CD8-positive, alpha-beta T cell (primary cell): ENCODE measurements at places on chromosomes 16 and 17.

DNA sequence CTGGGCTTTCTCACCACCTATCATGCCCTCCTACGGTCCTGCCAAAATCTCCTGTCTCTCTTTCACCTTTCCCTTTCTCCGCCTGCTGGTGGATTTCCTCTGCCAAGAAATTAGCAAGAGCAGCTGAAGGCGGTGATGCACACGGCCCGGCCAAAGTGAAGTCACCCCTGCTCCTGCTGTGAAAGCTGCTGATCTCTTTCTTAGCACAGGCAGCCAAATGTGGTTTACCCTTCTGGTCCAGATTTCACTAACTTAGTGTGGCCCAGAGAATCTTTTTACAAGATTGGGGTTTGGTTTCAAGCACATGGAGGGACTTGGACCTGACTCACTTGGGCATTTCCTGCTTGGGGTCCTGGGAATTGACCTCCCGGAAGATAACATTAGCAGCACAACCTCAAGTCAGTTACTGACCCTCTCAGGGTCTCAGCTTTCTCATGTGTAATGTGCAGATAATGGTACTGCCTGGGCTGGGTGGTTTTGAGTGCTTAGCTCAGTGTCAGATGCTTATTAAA, 155.7 kb downstream of the SOCS1 start:
- DNase-seq: no peak

- DNase-seq: no peak
Measured at GRCh38 chr17:64218066-64218465, 45.0 kb downstream of the TEX2 start.

DNA sequence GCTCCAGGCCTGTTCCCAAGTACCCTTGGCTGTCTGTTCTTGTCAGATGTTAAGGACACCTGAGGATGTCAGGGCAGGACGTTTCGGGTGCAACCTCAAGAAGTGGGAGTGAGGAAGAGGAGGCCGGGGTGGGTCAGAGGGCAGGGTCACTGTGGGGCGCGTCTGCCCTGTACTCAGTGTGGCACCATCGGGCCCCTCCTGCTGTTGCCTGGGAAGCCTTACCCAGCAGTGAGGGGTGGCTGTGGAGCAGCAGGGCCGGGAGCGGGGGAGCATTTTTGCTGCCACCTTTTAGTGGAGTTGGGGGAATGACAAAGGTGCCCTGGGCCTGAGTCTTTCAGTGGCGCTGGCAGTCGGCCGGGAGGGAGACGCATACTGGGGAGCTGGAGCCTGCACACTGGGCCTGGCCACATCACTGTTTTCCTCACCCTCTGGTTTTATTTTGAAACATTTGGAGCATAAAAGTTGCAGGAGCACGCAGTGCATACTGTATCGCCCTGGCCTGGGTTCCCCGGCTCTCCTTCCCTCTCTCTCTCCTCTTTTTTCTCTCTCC, 11.1 kb upstream of the FLYWCH1 start:
- no peak for DNase-seq

DNA sequence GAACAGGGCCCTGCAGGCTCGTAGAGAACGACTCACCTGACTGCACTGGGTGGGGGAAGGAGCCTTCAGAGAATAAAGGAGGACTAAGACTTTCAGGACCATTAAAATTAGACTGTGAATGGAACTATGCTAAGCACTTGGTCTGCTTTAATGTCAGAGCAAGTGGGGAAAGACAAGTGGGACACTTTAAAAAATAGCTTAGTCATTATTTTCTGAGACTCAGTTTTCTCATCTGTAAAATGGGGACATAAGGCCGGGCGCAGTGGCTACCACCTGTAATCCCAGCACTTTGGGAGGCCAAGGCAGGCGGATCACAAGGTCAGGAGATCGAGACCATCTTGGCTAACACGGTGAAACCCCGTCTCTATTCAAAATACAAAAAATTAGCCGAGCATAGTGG, 19.3 kb upstream of the BCO1 start:
- DNase-seq: no peak

GRCh38 chr17:1008008-1008761, 11.3 kb downstream of the TIMM22 start:
- no peak for DNase-seq

DNA sequence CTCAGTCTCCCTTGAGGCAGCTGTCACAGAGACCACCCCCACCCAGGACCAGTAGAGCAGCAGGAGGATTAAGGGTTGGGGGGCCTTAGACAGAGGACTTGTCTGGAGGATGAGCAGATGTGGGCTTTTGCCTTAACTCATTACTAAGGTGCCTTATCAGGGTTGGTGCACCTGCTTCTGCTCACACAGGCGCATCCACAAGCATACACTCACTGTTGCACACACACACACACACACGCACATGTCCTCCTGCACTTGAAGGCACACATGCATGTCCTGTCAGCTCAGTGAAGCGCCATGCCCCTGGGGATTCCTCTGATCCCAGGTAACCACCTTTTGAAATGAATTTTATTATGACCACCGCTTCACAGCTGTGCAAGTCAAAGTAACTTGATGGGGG, 1.2 kb downstream of the GFAP start:
- DNase-seq: no peak

DNA sequence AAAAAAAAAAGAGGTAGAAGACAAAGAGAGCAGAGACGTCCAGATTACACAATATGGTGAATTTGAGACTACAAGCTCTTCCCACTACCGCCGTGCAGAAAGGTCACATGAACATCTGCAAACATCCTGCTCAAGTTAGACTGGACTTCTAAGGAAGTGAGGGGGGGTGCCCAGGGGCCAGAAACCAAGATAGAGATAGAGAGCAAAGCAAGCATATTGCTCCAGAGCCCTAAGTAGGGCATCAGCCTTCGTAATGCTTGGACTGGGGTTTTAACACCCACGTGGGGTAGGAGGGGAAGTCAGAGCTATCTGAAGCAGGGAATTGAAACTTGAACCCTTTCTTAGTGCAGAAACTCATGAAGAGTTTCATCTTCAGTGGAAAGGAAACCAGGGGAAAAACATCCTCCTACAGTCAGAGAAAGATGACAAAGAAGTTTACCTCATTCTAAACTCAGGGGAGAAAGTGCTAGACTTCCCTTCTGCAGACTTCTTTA, 8.7 kb downstream of the CLEC19A start:
- DNase-seq: no peak

DNA sequence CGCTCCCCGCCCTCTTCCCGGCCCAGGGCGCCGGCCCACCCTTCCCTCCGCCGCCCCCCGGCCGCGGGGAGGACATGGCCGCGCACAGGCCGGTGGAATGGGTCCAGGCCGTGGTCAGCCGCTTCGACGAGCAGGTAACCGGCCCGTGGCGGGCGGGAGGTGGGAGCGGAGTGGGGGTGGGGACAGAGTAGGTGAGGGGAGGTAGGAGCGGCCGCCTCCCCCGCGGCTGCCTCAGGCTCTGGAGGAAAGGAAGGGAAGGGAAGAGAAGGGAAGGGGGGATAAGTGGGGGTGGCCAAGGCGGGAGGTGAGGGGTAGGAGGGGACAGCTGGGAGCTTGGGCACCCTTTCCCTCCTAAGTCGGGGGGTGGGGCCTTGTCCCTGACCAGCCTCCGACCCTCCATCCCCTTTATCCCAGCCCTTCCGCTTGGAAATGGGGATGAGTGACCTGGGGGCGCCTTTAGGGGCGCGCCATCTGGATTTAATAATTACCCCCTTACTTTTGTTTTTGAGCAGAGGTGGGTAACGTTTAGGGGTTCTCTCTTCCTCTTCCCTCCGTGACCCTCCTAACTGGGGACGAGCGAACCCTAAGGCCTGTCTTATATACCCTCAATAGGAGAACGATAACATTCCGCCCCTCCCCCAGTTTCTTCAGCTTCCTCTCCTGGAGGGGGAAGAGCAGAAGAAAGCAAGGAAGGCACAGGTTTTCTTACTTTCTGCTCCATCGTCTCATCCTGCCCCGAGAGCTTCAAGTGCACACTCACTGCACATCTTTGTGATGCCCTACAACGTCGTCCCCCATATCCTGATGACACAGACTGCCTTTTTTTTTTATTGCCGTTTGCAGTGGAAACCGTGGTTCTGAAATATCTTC, 694 bp downstream of the NF1 start:
- no peak for DNase-seq

GRCh38 chr17:17703140-17703919, 22.1 kb downstream of the RAI1 start:
- DNase-seq: no peak

DNA sequence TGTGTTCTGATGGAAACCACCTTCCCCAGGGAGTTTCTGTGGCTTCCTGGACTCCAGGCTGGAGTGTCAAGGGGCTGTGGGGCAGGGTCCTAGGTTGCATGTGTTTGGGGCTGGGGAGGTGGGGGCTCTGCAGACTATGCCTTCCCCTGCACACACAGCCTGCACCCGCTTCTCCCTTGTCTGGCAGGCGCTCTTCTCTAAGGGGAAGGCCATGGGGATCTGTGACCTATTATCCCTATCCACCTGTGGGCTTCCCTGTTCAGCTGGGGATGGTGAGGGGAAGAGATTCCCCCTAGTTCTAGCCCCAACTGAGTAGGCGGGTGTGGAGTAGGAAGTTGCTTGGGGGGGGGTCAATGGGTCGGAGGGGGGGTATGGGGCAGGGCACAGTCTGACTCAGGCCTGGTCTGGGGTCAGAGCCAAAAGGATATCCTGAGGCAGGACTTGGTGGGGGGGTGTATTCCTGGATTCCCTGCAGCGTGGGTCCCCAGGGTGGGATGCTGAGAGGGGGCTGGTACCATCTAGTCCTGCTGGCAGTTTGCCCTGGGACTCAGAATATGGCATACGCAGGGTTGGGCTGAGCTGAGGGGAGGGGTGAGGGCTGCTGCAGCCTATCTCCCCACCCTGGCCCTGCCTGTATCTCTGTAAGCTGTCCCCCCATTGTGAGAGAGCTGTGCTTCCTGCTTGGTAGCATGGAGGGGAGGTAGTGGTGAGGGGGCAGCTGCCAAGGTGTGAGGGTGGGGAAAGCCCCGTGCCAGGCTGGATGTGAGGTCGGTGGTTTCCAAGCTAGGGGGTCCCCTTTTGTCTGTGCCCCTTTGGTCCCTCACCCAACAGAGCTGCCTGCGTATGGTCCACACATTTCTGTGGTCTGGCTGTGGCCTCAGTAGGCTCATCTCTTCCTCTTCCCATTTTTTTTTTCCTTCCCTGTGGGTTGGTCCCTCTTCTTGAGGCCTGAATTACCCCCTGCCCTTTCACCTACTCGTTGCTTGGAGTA, 14.7 kb downstream of the RARA start:
- DNase-seq: peak; percentile 92

DNA sequence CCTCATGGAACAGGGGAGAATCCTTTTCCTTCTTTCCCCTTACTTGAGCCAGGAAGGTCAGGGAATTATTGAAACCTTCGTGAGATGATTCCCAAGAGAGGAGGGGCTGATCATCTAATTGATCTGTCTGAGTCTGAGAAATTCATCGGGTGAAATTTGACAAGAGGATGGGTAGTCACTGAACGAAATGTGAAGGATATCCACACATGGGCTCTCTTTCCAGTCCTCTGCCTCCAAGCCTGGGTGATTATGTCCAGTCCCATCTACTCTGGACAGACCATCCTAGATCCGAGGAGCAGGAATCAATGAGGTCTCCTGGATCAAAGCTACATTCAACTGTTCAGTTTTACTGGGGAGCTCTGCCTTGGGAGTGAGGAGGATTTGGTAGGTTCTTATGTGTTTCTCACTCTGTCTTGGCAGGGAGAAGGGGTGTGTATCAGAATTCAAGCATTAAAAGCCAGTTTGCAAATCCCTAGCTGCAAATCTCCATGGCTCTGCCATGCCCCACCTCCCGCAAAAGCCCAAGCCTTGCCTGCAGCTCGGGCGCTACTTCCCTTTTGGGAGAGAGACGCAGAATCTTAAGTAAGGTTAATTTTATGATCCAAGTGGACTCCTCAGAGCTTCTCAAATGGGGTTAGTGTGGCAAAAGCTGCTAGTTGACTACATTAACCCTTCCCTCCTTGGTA, 47.1 kb upstream of the TEKT3 start:
- DNase-seq: no peak

DNA sequence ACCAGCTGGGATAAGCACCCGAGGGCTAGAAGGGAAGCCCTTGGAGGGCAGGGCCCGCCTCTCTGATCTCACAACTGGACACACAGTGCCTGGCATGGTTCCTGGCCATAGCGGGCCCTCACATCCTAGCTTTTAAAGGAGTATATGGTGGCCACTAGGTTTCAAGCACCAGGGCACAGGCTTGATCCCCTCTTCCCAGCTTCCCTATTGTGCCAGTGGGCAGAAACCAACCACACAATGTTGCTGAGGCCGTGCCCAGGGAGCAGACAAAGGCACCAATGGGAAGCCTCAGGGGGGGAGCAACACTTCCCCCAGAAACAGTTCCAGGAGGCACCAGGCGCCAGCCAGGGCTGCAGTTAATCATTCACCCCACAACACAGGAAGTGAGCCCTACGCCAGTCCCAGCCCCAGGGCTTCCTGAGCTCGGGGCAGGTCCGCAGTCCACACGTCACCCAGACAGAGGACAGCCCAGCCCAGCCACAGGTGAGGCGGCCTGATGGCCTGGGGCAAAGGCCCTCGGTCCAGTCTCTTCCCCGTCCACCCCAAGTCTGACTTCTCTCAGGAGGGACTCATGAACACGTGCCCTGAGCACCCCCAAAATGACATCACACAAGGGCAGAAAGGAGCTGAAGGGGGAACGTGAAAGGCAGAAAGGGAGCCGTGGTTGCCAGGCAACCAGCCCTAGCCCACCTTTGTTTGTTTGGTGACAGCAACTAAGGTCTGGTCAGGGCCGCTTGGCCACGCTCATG, 12.8 kb downstream of the SMIM5 start:
- no peak for DNase-seq

DNA sequence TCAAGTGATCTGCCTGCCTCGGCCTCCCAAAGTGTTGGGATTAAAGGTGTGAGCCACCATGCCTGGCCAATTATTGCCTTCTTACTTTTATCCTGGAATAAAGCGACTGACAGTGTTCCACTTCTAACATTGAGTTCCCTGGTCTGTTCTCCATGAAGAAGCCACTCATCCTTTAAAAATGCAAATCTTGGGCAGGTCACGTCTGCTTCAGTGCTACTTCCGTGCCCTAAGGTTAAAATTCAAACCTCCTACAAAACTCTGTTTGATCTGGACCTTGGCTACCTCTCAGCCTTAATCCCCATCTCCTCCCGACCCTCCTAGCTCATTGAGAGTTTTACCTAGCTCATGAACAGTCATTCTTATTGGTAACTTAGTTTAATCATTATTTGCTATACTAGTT, 9.6 kb upstream of the SHISA9 start:
- no peak for DNase-seq

DNA sequence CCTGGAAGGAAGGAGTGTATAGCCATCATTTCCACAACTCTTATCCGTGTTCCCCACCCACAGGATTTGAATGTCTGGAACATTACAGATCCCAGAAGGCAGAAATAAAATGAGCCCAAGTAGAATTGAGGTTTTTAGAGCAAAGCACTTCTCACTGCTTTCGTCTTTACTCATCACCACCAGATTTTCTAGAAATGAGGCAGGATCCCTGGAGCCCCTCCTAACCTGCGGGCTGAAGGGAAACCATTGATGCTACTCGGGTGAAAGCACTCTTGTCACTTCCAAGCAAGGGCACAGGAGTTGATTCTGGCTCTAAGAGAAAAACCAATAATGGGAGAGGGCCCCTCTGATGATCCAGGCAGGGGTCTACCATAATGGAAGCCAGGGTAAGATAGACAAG, 2.8 kb upstream of the ALDOC start:
- DNase-seq: no peak

GRCh38 chr16:69860233-69861231, 90.6 kb upstream of the CLEC18A start:
- no peak for DNase-seq
